NCI-H1930 (cell line): ENCODE measurements at places on chromosomes 12 and 14.

GRCh38 chr14:99579903-99580571 is 24.0 kb downstream of the CCDC85C start:
- no peak for DNase-seq

DNA sequence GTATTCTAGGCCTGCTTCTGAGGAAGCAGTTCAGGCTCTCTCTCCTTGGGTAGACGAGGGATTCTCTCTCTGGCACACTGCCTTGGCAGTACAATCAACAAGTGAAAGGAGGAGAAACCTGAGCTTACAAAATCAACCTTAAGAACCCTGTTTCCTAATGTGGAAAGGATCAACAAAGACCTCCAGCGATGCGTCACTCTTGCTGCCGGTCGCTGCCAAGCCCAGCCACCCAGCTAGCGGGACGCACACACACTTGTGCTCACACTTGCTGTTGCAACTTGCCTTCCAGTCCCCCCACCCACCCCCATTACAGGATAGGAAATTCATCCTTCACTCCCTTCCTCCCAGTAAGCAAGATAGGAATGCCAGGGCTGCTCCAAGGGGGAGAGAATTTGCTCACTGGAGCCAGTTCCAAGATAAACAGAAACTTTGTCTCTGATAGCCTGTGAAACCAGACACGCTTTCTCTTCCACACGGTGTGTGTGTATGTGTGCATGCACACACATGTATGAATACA is 144.3 kb downstream of the BCL11B start:
- no peak for DNase-seq

GRCh38 chr14:69324341-69324931 is 64.5 kb downstream of the GALNT16 start:
- DNase-seq: no peak

DNA sequence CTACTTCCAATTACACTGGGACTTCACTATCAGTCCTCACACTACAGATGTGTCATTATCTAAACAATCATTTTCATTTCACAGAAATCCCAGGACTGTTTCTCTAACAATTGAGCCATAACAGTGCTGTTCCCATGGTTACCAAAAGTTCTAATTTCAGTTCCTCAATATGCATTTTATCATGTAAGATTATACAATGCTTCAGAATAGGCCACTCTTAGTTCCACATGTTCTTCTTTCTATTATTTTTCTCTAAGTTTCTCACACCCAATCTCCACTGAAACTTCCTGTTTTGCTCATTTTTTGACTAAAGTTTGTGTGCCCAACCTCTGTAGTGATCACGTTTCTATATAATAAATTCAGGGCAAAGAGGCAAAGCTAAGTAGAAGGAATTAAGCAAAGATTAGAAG is 185.8 kb downstream of the DUSP6 start:
- DNase-seq: no peak

DNA sequence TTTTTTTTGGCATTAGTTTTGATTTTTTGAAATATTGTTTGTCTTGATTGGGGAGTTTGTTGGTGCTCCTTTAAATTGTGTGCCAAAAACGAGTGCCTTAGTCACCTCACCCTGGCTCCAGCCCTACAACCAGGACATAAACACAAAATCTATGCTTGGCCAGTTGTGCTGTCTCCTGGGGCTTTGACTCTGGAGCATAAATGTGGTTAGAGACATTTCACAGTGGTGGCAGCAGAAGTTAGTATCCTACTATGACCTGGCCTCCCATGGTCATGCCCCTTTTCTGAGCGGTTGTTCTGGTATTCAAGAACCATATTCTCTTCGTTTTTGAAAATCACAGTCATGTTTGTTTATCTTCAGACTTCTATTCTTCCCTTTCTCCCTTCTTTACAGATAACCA is 70.7 kb upstream of the PSMA6 start:
- no peak for DNase-seq

- no peak for DNase-seq
These were observed 66.0 kb upstream of the CLMN start for GRCh38 chr14:95385701-95386100.

- no peak for DNase-seq
These were observed 7.1 kb downstream of the CSRP2 start for GRCh38 chr12:76871742-76872141.

DNA sequence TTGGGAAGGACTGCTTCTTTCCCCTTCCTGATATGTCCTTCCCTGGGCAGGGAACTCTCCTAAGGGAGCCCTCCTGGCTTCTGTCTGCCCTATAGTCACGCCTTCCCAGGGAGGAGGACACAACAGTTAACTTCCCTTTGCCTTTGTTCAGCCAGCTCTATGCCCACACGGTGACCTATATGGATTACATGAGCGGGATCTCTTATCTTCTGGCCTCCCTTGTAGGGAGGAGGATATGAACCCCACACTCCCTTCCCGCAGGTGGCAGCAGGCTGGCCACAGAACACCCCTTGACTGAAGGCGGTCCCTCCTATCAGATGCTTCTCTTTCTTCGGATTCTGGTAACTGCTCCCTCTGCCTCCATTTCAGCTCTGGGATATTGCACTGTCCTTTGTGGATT is 135.6 kb upstream of the MAX start:
- no peak for DNase-seq

DNA sequence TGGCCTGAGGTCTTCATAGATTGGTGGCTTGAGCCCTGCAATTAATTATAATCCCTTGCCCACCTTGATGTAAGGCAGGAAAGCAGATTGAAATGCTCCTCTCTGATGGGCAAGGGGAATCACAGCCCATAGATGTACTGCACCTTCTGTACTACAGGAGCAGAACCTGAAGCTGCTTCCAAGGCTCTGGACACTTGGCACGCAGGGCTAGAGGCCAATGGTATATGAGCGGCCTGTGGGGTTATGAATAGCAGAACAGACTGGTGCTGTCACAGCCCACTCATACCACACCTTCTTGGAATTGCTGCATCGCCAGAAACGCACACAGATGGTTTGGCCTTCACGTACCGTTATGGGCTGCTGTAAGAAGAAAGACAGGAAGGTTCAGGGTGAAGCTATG is 1.7 kb upstream of the RBM23 start:
- no peak for DNase-seq

DNA sequence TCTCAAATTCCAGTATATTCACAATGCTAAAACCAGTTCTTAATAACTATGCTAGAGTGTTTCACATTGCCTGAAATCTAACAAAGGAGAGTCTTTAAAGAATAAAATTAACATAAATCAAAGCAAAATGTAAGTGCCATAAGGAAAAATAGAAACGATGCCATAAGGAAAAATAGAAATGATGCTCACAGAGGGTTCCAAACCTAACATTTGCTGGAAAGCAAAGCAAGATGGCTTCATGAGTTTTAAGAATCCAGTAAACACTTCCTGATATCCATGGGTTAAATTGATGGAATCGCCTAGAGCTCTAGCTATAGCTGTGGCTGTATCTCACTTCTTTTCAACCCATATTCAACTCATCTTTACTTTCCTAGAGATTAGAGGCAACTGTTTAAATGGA is 63.9 kb downstream of the GPR68 start:
- no peak for DNase-seq

GRCh38 chr14:105860615-105861580 is 334.5 kb downstream of the TMEM121 start:
- DNase-seq: no peak

DNA sequence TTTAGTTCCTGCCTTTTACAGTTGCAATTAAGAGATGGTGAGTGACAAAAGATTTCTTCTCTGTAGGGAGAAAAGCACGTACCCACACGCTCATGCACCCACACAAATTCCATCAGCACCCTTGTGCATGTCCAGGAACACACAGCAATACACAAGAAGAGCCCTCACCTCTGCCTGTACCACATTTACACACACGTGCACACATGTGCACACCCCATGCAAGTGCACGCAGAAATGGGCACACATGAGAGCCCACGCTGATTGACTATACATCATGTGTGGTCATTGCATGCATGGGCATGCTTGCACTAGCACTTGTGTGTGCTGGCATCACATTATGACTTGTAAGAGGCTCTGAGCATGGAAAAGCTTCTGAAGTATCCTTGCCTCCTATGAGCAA is 70.5 kb downstream of the SERPINA3 start:
- no peak for DNase-seq

- DNase-seq: peak; percentile 36
These were observed 145.6 kb upstream of the TMTC1 start for GRCh38 chr12:29929295-29929694.

DNA sequence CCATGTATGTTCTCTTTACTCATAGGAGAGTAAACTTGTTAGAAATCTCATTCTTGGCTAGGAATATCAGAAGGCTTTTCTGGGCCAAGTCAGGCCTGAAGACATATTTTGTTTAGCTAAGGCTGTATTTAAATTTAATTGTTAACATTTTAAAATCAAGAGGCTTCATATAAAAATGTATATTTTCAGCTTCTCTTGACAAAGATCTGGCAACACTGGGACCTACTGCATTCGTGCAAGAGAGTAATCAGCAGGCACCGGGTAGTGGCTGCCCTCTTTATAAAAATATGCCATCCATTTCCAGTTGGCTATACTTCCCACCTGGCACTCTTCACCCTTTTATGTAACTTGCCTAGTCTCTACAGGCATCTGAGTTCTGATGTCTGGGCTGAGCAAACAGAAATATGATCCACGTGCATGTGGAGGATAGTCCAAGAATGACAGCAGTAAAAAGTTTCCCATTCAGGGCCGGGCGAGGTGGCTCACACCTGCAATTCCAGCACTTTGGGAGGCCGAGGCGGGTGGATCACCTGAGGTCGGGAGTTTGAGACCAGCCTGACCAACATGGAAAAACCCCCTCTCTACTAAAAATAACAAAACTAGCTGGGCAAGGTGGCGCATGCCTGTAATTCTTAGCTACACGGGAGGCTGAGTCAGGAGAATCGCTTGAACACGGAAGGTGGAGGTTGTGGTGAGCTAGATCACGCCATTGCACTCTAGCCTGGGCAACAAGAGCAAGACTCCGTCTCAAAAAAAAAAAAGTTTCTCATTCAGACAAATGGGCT is 2.0 kb upstream of the SOS2 start:
- no peak for DNase-seq
